Fibroblast of the aortic adventitia (primary cell): ENCODE measurements at places on chromosomes 6 and 20.
A peak's percentile ranks its signal among the peaks of the same experiment; 100 is the strongest.

- peak; percentile 32 for DNase-seq
Measured at GRCh38 chr6:157198425-157199279, 124.7 kb downstream of the TMEM242 start.

GRCh38 chr6:156977527-156978291 lies 200.5 kb downstream of the ARID1B start:
- DNase-seq: peak; percentile 73

DNA sequence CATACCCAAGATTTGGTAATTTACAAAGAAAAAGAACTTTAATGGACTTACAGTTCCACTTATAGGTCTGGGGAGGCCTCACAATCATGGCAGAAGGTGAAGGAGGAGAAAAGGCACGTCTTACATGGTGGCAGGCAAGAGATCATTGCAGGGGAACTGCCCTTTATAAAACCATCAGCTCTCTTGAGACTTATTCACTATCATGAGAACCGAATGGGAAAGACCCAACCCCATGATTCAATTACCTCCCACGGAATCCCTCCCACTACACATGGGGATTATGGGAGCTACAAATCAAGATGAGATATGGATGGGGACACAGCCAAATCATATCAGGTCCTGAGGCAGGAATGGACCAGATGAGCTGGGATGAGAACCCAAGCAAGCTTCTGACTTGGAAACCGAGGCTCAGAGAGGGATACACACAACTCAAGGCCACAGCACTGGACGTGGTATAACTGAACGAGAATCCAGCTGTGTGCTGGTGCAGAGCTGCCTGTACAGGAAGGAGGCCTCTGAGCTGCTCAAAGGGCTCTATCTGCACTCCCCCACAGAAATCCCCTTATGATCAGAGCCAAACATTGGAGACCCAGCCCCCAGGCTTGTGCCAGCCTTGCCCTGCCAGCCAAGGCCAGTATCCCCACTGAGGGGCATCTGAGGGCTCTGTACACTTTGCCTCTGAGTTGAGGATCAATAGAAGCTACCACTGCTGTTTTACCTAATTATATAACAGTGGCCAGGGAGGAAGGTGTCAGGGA lies 137.8 kb downstream of the CEBPB start:
- DNase-seq: no peak

- DNase-seq: no peak
Measured at GRCh38 chr20:47280668-47281067, 75.8 kb downstream of the ZMYND8 start.

GRCh38 chr20:35561671-35562070 lies 19.8 kb downstream of the ERGIC3 start:
- DNase-seq: no peak

DNA sequence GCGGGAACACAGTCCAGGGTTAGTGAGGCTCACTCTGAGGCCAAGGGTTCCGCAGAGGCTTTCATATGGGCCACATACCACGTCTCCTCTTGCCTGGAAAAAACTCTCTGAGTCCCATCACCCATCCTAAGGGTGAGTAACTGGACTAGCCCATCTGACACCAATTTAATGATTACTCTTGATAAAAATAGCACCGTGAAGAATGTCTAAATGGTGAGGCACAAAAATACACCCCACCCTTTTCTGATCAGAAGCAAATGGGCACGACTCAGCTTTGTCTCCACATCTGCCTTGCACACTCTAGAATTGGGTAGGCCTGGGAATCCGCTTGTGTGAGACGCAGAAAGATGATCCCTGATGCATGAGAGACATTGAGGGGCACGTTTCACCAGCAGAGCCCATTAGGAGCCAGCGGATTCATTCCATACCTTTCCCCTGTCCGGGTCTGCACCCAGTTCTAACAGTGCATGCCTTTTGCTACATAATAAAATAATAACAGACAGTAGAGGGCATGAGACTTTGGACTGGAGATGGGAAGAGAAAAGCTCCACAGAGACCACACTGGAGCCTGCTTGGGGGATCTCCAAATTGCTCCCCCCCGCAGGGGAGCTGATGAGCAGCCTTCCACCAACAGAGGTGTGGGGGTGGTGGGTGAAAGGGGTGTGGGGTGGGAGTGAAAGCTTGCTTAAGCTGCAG lies 110.0 kb upstream of the KCNK16 start:
- no peak for DNase-seq

DNA sequence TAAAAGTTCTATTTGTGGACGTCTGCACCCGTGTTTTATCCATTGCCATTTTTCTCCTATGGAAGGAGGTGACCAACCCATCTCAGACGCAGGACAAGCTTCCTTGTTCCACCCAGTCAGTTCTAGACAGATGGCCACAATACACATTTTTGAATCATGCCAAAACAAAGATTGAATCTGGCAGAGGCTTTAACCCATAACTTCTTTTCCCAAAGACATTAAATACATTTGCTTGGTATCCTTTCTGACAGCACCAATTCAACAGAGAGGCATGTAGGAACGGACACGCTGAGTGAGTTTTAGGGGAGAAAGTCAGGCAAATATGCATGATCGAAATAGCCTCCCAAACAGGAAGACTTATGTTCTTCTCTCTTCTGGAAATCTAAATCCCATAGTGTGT lies 552.7 kb upstream of the AGPAT4 start:
- no peak for DNase-seq

DNA sequence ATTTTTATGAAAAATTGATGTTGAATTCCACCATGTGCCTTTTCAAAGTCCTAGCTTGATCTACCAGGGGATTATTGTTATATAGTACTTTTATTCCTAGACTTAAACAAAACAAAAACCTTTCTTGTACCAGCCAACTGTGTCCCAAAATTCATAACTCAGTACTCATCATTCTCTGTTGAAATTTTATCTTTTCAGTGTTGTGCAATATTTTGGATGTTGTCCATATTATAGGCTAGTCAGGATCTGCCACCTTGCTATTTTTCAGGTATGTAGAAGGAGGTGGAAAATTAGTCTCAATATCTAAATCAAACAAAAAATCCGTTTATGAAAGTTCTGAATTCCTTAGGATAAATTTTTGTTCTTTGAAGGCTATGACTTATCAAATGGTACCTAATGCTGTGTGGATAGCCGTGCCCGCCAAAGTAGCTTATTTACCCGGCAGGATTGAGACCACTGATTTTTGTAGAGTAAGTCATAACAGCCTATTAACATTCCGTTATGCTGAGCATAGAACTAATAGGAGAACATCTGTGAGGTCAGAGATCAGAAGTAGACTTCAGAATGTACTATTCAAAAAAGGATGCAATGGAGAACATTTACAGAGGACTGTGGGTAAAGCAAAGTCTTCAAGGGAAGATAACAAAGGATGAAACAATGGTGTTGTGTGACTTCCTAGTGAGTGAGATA lies 304.7 kb downstream of the SOX4 start:
- no peak for DNase-seq

DNA sequence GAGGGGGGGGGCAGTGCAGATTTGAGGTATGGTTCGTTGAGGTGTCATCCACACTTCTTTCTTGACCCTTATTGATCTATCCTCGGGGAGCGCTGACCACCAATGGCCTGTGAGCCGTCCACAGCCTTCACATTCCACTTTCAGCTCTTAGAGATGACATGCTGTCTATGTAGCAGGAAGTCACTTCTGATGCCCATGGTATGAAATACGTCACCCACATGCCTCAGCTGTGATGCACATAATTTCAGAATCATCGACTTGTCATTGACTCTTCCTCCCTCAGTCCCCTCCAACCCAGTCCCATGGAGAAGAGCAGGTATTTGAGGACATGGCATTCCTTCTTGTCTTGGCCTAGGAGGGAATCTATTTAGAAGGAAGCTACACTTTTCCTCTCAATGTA lies 4.7 kb upstream of the ADGRF5 start:
- DNase-seq: no peak

- no peak for DNase-seq
Measured at GRCh38 chr6:169164986-169165385, 88.7 kb downstream of the THBS2 start.

DNA sequence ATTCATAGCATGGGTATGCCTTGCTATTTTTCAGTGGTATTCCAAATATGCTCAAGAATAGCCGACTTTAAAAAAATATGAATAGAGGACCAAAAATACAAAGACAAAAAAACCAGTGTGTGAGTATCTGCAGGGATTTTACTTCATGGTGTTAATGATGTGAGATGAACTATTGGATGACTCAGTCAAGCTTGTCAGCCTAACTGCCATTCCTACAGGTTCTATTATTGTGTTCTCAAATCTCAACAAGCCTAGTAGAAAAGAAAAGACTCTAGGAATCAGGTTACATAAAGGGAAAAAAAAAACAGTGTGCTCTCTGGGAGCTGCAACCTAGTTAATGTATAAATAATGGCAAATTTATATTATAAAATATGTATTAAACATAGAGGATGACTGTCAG lies 588.4 kb upstream of the BTBD3 start:
- DNase-seq: no peak

DNA sequence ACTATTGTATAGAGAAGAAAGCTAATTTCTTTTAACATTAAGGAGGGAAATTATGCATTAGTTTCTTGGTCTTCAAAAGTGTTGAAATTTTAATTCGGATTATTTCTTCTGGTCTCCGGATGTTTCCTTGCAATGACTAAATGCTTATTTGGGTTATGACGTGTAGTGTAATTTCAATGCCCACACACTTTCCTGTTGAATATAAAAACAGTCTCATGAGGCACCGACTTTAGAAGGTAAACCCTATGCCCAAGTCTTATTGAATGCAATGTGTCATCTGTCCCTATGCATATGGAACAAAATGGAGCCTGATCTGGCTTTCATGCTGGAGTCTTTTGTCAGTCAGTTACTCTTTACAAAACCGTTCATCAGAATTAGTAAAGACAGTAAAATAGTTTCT lies 17.7 kb downstream of the GJA1 start:
- DNase-seq: no peak

DNA sequence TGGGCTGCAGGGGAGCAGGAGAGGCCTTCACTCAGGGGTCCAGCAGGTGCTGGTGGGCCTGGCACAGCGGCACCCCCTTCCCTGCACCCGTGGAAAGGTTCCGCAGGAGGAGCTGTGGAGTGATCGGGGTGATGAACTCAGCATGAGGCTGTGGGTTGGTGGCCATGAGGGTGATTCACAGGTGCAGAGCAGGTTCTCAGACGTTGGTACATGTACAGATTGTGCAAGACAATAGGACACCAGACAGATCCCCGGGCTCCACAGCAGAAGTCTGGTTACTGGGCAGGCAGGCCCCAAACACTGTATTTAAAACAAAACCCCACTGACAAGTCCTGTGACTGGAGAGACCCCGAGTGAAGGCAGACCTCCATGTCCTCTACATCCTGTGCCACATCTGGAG lies 151.6 kb upstream of the CDH4 start:
- DNase-seq: no peak

- DNase-seq: no peak
Measured at GRCh38 chr6:155108070-155108820, 113.1 kb downstream of the TIAM2 start.

DNA sequence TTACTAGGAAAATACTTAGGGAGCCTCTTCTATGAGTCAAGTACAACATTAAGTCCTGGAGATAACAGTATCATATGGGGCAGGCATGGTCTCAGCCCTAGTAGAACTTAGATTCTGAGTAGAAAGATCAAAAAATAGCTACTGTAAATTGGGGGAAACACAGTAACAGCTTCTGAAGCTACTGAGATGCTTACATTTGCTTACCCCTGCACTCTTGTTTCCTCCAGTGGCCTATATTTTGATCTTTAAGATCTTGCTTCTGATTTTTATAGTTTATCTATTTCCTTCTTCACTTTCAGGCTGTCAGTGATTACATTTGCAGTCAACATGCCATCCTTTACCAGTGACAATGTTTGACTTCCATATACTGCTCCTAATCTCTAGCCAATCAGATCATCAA lies 35.3 kb downstream of the HIVEP2 start:
- DNase-seq: no peak

- no peak for DNase-seq
Measured at GRCh38 chr6:145763742-145764141, 28.4 kb upstream of the EPM2A start.

- no peak for DNase-seq
Measured at GRCh38 chr20:62267543-62267942, 29.2 kb downstream of the OSBPL2 start.

DNA sequence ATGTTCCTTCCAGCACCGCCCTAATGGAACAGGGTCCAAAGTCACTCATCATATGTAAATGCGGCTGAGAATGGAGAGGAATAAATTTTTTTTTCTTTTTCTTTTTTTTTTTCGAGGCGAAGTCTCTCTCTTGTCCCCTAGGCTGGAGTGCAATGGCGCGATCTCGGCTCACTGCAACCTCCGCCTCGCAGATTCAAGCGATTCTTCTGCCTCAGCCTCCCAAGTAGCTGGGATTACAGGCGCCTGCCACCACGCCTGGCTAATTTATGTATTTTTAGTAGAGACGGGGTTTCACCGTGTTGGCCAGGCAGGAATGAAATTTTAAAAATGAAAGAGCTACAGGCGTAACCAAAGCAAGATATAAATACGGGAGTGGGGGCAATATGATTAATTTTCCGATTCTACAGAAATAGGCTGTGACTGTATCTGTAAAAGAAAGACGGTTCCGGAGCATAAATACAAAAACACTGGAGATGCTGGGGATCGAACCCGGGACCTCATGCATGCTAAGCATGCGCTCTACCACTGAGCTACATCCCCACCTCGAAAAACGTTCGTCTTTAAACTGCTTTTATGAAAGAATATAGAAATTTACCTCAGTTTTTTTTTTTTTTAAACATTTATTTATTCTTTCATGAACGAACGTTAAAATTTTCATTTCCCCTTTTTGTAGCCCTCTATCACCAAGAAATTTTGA lies 132.2 kb downstream of the GPX5 start:
- peak; percentile 81 for DNase-seq

DNA sequence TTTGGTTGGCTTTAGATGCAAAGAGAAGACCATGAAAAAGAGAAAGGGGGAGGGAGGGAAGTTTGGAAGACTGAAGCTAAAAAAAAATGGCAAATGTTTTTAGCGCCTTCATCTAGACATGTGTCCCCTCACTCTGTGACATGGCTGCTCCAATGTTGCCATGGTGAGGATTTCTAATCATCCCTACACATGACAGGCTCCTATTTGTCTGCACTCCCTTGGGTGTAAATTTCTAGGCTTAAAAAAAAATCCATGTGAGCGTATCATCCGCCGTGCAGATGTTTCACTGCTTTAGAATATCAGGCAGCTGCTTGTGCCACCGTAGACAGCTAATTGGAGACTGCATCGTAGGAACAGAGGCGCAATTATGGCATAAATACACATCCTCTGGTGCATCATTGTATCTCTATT lies 761.1 kb upstream of the MMS22L start:
- no peak for DNase-seq

DNA sequence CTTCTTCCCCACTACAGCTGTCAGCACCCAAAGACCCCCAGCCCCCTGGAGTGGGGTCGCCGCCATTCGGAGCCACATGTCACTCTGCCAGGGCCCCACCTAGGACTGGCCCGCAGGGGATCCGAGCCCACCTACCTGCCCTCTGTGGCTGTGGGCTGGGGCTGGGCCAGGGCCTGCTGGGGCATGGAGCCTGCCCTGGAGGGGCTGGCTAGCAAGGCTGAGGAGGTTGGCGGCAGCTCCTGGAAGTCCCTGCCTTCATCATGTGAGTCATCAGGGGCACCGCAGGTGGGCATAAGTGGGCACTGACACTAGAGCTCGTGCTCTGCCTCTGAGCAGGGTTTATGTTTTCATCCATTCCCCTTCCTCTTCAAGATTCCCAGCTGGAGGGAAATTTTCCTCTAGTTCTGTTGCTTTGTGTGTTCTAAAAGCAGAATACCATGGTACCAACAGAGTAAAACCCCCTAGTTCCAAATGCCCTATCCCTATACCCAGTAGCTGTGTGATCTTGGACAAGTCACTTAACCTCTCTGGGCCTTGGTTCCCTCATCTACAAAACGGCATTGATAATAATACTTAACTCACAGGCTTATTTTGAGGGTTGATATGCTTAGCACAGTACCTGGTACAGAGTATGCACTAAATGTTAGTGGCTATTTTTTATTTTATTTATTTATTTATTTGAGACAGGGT lies 8.7 kb upstream of the FANCE start:
- DNase-seq: no peak
